Left lung (tissue), 14 donors: ENCODE measurements at places on chromosomes 7 and 10. TPM values are rescaled to one million over a fixed set of nuclear protein-coding genes. Genes with fewer than 3 reads are reported as not detected.

GRCh38 chr7:47218378-47219176, 363.3 kb downstream of the TNS3 start:
- DNase-seq: no peak

DNA sequence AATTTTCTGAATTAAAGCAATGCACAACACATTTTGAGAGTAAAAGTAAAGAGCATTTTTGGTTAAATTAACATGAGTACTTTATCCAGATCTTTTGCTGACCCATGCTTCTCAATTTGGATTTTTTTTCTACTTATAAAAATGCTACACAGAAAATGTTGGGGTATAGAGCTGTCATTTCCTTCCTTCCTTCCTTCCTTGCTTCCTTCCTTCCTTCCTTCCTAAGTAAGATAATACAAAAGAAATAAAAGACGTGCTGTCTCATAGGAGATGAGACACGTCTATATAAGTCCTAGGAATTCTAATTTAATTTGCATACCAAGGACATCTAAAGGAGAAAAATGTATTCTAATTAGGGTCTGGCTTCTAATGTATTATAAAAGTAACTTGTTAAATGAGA, 31.0 kb upstream of the CAV2 start:
- no peak for DNase-seq

DNA sequence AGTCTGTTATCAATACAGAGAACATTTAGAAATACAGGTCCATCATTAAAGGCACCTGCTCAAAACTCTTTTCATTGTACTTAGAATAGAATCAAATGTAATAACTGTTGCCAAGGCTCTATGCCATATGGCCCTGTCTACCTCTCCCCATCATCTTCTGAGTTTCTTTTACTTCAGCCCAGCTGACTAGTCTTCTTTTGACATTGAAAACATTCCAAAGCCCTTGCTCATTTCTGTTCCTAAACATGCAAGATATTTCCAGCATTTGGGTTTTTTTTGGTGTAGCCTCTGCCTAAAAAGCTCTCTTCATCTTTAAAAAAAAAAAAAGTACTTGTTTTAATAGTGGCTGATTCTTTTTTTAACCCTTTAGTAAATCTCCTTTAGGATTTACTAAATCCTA, 165.5 kb upstream of the SMIM30 start:
- no peak for DNase-seq

DNA sequence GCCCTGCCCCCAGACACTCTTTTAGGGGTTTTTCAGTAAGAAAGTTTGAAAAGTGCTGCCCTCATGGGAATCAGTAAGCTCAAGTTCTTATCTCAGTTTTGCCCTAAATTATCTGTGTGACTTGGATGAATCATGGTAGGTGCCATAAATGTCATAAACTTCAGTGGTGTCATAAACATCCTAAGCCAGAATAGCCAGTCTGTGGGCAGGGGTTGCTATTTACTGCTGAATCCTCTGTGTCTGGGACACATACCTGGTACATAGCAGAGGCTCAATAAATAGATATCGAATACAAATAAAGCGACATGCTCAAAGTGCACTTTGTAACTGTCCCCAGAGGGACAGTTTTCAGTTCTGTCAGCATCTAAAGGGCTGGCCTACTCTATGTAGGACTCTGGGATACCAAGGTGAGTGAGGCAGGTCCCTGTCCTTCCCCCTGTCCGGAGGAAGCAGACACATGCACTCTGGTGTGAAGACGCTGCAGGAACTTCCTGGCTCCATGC, 502.1 kb downstream of the RPS24 start:
- no peak for DNase-seq

DNA sequence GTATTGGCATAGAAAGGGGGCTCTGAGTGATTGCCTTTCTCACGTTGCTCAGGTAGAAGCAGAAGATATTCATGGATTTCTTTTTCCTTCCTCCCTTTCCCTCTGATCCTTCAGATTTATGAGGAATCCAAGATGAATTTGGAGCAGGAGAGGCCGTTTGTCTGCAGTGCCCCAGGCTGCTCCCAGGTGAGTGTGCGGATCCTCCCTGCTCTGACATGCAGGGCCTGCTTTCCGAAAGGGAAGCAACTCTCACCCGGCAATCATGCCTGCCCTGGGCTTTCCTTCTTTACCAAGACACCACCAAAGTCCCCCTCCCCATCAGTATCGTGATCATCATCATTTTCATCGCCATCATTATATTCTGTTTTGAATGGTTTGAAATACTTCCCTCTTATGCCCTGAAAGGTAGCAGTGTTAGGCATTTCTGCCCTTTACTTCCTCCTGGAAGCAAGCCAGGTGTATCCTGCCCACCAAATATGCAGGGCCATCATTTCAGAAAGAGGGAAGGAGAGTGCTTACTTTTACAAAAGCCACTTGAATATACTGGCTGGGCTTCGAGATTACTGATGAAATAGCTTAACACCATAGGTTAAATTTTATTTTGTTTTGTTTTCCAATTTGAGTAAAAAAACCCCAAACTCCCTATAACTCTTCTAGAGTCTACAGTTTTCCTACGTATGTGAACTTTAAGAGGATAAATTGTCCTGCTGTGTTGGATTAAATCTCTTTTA, 75.9 kb downstream of the CREB5 start:
- no peak for DNase-seq

DNA sequence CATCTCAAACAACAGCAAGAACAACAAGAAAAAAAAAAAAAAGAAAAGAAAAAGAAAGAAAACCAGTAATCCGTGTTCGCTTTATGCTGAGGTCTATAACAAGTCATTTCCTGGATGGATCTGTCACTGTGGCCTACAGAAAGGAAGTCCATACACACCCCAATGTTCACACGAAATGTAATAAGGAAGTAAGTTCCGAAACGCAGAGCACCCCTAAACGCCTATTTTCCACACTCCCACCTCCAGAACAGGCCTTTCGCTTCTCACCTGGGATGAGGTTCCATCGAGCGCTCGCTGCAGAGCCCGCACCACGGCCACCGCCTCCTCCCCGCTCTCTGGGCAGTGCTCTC, 735 bp downstream of the ZNF394 start:
- DNase-seq: peak; percentile 1

DNA sequence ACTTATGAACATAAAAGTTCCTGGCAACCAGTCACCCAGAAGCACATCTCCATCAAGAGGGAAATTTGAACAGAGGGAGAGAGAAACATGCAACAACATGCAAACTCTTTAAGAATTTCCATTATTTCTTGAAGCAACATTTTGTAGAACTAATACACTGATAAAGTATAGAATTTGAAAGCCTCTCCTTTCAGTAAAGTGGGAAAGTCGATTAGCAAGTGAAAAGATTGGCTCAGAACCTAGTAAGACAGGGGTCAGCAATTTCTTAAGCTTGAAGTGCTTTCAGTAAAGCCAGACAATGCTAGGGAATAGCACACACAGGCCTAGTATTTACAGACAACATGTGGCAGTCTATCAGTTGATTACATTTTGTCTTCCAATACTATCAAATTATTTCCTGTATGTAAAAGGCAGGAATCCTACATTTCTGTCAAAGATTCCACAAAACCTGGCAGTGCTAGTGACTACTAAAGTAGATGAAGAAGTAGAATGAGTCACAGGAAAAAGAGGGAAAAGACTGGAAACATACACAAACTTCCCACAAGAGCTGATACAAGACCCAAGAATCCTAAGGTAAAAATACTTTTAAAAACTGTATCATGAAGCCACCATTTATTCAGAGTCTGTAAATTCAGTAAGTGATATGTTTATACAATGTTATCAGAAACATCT, 25.2 kb downstream of the DNAJC1 start:
- DNase-seq: no peak

- no peak for DNase-seq
Observed at GRCh38 chr10:32104622-32105509, 48.6 kb upstream of the KIF5B start.

DNA sequence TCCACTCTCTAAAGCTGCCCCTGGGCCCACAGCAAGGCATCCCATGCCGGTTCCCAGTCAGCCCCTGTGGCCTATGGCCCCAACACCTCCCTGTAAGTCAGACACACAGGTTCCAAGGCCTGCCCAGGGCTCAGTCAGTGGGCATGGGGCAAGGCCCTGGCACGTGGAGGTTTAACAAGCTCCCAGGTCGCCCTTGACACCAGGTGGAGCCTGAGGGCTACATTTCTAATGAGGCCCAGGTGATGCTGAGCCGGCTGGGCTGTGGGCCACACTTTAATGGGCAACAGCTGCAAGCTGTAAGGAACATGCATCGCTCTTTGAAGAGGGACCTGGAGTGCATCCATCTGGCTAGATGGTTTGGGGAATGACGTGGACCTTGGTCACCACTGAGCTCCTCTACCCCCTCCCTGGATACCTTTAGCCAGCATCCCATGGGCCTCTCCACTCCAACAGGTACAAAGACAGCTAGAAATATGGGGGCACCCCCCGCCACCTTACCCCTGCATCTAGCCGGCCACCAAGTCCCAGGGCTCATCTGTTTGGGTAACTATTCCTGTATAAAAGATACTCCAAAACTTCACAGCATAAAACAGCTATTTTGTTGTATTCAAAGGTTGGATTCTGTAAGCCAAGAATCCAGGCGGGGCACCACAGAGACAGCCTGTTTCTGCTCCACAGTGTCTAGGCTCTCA, 122.5 kb downstream of the OAT start:
- DNase-seq: peak; percentile 58

Gene FAM3C
- polyA plus RNA-seq: 68.1 TPM

Gene CDC14C
- polyA plus RNA-seq: not detected

Gene NKX2-3
- not detected for polyA plus RNA-seq

Gene CAMK2B
- polyA plus RNA-seq: 0.49 TPM

Gene INPP5F
- 42.0 TPM for polyA plus RNA-seq

Gene TMEM130
- polyA plus RNA-seq: 0.17 TPM
